ENCODE measurements at places on chromosomes 7 and 10.

DNA sequence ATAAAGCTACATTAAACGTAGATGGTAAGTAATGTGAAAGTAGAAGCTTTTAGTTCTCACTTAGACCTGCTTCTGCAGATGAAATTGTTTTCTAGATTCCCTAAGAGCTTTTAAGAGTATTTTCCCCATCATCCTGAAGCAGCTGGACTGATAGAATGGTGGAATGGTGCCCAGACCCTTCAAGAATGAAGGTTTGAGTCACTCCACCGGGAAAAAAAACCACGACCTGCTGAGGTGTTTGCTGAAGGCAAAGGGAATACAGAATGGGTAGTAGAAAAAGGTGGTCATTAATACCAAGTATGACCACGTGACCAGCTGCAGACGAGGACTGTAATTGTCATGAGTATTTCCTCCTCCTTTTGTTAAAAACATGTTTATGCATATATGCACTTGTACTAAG is 79.2 kb upstream of the PTPRZ1 start:
- peak; percentile 5 for DNase-seq

DNA sequence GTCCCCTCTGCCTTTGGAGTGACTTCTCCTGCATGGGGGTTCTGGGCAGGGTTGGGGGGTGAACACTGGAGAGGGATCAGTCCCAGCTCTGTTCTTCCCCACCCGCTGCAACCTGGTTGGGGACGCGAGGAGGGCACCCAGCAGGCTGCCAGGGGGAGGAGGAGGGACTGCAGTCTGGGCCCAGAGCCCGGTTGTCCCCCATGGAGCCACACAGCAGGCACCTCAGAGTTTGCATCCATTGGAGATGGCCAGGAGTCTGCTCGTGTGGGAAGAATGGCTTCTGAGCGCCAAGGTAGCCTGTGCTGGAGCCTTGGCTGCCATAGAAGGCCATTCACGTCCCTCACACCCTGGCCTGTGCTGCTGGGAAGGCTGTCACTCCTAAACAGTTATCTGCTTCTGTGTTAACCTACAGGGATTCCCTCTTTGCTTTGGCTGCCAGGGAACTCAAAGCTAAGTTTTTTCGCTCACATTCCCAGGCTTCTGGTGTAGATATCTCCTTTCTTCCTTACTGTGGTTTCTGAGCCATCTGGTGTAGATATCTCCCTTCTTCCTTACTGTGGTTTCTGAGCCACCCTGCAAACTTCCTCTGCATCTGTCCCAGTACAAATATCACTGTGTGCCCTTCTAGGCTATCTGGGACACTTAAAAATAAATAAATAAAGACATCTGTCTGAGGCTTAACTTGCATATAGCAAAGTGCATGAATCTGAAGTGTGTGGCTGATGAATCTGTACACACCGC is 133.7 kb downstream of the LHPP start:
- DNase-seq = no peak

GRCh38 chr10:79904671-79905321 is 44.1 kb downstream of the SFTPD start:
- no peak for DNase-seq

GRCh38 chr7:66707825-66708224 is 32.7 kb upstream of the RABGEF1 start:
- no peak for DNase-seq

- no peak for DNase-seq
Measured at GRCh38 chr10:81096558-81096957, 558.9 kb downstream of the SH2D4B start.

DNA sequence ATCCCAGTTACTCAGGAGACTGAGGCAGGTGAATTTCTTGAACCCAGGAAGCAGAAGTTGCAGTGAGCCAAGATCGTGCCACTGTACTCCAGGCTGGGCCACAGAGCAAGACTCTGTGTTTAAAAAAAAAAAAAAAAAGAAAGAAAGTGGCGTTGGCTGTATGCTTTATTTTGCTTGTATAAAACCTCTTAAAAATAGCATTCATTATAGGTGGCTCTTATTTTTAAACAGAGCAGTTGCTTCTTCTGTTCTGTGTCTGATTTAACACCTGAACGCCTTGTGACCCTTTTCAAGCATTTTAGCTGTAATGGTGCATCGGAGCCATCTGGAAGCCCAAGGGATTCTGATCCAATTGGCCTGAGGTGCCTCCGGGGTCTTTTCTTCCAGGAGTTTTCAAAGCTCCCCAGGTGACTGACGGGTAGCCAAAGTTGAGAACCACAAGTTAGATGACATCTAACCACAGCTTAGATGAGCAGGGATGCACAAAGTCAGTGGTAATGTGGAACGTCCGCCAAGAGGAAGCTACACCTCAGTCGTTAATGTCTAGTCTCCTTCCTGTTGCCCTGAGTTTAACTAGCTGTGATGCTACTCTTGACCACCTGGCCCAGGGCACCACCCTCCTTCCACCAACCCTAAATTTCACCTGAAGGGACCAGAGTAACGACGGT is 274.6 kb upstream of the KLF6 start:
- DNase-seq = no peak

DNA sequence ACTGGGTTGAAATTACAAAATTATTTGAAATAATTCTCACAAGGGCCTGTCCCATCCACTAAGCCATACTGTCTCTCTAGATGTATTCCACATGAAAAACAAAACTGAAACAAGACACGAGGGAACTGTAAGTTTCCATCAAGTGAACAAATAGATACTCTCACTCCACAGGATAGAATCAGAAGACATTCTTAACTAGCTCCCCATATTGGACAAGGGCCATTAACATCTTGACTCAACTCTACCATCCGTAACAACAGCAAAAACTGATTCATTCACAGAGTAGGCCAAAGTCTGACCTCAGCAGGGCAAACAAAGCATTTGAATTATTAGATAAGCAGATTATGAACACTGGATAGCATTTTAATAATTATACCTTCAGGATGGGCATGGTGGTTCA is 29.1 kb downstream of the UBE2H start:
- DNase-seq = no peak

DNA sequence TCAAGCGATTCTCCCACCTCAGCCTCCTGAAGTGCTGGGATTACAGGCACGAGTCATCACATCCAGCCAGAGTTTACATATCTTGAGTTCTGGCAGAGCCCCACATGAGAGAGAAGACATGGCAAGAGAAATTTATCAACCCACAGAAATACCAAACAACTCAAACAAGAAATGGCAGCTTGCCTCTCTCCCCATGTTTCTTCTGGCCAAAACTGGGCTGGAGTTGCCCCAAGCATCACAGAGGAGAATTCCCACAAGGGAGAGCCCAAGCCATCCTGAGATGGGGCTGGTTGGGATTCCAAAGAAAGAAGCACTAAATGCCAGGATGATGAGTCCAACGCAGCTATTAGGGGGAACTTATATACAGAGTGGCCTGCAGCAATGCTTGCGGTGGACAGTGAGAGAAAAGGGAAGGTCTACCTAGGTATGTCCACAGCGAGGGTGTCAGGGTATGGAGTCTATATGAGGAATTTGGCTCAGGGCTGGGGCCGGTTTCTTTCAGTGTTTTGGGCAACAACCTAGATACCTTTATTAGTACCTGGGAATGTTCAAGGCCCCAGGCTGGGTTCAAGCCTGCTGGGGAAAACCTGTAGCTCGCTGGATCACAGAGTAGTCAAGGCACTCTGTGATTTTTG is 14.5 kb upstream of the PAX4 start:
- DNase-seq = no peak

DNA sequence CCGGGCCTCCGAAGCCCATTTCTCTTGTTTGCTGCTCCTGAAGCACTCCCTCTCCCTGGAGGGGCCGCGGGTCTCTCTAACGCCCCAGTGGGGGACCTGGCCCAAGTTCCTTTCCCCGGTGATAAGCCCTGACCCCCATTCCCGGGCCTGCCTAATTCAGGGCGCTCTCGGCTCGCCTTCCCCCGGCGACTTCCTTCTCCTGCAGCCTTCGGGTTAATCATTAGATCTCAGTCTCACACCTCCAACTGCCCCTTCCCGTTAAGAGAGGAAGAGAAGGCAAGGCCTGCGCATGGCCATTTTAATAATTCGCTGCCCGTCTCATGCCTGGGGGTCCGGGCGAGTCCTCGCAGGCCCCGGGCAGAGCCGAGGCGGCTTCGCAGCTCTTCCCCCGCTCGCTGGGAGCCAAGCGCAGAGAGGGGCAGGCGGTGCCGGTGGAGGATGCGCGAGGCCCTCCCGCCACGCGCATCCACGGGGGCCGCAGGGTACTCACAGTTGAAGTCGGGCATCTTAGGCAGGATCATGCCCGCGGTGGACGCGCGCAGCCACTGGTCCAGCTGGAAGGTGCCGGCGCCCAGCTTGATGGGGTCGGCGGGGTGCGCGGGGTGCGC is 1.2 kb downstream of the MNX1 start:
- DNase-seq = no peak

DNA sequence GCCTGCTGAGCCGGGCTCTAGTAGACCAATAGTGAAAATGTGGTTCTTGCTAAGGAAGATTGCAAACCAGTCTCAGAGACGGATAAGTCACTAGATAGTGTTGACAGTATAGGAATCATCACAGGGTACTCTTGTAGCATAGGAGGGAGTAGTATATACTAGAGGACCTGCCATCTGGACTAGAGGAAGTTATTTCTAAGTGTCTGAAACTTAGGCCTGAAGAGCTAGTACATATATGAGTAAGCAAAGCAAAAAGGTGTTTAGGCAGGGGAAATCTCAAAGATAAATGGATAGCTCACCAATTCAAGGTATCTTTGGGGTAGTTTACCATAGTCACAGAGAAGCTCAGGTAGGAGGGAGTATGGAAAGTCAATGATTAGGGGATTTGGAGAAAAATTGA is 428.1 kb downstream of the CNTNAP2 start:
- no peak for DNase-seq

GRCh38 chr7:41122256-41122987 is 580.5 kb downstream of the INHBA start:
- no peak for DNase-seq

Data from retinal pigment epithelial cell (primary cell).